ENCODE measurements at places on chromosomes 16 and 17. TPM values are rescaled to one million over a fixed set of nuclear protein-coding genes. Genes with fewer than 3 reads are reported as not detected.

RABEP1 gene
- 37.8 TPM for total RNA-seq

CCL16 gene
- total RNA-seq: not detected

MKS1 gene
- total RNA-seq: 16.1 TPM

DNA sequence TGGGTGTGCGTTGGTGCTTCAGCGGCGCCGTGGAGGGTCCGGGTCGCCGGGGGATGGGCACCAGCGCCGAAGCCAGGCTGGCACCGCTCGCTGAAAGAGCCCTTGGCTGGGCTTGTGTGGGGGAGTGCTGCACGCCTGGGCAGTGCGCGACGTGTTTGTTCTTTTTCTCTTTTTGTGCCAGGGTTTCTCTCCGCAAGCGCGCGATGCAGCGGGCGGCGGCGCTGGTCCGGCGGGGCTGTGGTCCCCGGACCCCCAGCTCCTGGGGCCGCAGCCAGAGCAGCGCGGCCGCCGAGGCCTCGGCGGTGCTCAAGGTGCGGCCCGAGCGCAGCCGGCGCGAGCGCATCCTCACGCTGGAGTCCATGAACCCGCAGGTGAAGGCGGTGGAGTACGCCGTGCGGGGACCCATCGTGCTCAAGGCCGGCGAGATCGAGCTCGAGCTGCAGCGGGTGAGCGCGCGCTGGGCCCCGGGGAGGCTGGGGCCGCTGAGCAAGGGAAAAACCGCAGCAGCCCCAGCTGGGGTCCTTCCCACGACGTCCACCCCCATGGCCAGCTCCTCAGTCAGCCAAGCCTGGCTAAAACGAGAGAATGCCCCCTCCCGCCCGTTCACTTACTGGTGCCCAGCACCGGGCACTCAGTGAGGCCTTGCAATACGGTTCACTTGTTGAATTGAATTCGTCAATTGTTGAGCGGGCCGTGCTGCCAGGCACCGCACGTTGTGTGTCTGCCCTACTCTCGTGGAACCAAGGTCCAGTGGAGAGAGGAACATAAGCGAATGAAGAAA, 541 bp downstream of the GPT2 start:
- peak overlapping the region; percentile 78 for H3K4me3 ChIP-seq
- H3K27ac ChIP-seq: no peak overlapping the region
- peaks cover 23% of the 10 kb centered on the region for H3K27me3 ChIP-seq
- no peaks in the 10 kb centered on the region for H3K36me3 ChIP-seq

DNA sequence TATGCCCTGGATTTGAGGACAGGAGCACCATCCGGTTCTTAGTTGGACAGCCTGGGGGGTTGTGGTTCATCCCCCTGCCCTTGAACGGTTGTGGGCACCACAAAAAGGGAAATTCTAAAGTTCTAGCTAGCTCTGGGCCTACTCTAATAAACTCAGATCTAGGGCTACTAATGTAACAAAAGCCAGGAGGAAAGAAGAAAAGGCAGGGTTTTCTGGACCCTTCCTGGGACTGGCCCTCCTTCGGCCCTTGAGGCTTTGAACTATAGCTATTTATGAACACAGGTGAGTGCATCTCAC, 15.1 kb downstream of the ETV4 start:
- no peaks in the 10 kb centered on the region for H3K27me3 ChIP-seq
- peaks cover 16% of the 10 kb centered on the region for H3K4me1 ChIP-seq
- H3K4me3 ChIP-seq: no peak overlapping the region
- DNase-seq: no peak
- no peak overlapping the region for H3K27ac ChIP-seq
- H3K36me3 ChIP-seq: peaks cover 6% of the 10 kb centered on the region

GRCh38 chr16:51638339-51639135, 487.5 kb upstream of the SALL1 start:
- no peak for DNase-seq
- H3K27me3 ChIP-seq: no peaks in the 10 kb centered on the region
- H3K27ac ChIP-seq: no peak overlapping the region
- no peaks in the 10 kb centered on the region for H3K36me3 ChIP-seq
- H3K4me1 ChIP-seq: no peaks in the 10 kb centered on the region

DNA sequence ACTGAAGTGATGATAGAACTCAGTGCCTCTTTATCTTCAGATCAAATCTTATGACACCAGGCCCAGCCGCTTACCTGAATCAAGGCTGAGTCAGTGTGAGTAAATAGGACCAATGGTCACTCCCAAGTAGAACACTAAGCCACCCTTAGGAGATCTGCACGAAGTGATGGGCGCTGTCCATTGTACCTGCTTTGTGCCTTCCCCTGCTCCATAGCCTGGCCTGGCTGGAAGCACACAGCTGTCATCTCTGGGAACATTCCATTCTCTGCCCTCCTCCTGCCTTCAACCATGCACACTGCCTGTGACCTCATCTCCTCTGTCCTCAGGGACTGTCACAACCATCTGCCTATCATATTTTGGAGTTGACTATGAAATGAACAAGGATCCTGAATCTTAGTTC, 279.5 kb upstream of the ASIC2 start:
- DNase-seq: no peak
- no peak overlapping the region for H3K27ac ChIP-seq
- no peaks in the 10 kb centered on the region for H3K4me1 ChIP-seq
- no peaks in the 10 kb centered on the region for H3K36me3 ChIP-seq

DNA sequence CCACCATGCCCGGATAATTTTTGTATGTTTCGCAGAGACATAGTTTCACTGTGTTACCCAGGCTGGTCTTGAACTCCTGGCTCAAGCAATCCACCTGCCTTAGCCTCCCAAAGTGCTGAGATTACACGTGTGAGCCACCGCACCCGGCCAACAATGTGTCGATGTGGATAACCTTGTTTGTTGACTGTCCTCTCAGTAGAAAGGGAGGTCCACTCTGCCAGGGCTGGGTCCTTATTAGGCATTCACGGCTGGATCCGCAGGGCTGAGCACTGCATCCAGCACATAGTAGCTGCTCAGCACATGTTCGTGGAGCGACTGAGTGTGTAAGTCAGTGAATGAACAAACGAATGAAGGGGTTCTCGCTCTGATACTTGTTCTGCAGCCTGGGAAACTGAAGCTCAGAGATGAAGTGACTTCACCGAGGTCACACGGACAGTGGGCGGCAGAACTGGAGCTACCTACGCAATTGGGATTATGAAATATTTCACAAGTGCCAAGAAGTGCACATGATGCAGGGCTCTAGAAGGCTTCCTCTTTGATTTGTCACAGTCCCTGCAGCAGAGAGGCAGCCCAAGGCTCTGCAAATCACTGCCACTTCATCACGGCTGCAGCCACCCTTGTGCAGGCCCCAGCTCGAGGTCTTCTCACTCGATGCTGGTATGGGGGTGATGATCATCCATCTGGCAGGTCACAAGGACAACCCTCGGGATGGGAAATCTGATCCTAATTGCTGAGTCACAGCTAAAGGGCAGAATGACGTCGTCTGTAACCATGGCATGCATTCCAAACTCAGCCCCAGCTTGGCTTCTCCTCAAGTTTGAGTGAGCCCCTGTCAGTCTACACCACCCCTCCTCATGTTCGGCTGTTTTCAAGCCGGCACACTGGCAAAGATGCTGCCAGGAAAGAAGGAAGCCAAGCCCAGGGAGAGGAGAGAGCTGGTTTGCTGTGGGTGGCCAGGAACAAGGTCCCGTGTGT, 28.0 kb upstream of the SNN start:
- no peak overlapping the region for H3K27ac ChIP-seq
- DNase-seq: no peak
- peaks cover 8% of the 10 kb centered on the region for H3K4me1 ChIP-seq
- peaks cover 13% of the 10 kb centered on the region for H3K27me3 ChIP-seq
- H3K36me3 ChIP-seq: no peaks in the 10 kb centered on the region

DNA sequence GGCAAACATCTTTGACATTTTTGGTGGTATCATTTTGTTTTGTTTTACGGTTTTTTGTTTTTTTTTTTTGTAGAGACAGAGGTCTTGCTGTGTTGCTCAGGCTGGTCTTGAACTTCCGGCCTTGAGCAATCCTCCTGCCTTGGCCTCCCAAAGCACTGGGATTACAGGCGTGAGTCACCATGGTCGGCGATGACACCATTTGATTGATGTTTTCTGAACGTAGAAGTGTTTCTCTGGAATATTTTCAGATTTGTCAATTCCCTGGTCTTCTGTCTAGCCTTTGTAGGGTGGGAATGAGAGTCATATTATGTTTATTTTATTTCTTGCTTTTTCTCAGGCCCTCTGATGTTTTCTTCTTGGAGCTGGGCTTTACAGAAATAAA, 32.2 kb upstream of the BRD7 start:
- H3K4me1 ChIP-seq: peaks cover under 1% of the 10 kb centered on the region
- no peak for DNase-seq
- H3K27me3 ChIP-seq: no peaks in the 10 kb centered on the region
- no peak overlapping the region for H3K4me3 ChIP-seq
- no peaks in the 10 kb centered on the region for H3K36me3 ChIP-seq
